NCI-H2107 (cell line): ENCODE measurements at places on chromosomes 13 and 19.

- no peak for DNase-seq
Observed at GRCh38 chr19:53958823-53959757, 3.6 kb upstream of the CACNG8 start.

DNA sequence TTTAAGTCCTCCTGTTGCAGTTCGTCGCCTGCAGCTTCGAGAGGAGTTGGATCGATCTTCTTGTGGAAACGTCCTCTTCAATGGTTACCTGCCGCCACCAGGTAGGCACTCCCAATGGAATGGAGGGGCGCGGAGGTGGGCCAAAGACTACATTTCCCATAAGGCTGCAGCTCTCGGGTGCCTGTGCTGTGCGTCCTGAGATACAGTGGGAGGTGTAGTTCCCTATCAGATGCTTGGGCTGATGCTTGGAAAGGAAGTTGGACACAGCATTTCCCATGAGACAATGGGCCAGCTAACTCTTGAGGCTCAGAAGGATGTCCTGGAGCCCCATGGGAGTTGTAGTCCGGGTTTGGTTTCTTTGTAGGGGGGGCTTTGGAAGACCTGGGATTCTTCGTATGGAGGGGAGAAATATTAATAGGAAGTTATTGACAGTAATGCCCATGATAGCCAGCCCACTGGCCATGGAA lies 1.8 kb downstream of the SHKBP1 start:
- DNase-seq, result no peak

- no peak for DNase-seq
Observed at GRCh38 chr13:48431431-48431830, 18.5 kb upstream of the LPAR6 start.

- DNase-seq, result no peak
Observed at GRCh38 chr19:3146677-3147100, 10.9 kb downstream of the GNA15 start.

DNA sequence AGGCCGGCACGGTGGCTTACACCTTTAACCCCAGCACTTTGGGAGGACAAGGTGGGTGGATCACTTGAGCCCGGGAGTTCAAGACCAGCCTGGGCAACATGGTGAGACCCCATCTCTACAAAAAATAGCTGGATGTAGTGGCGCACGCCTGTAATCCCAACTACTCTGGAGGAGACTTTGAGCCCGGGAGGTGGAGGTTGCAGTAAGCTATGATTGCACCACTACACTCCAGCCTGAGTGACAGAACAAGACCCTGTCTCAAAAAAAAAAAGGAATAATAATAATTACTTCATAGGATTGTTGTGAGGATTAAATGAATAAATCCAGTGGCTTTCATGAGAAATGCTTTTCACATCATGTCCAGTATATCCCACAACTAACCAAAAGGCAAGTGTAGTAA lies 8.0 kb downstream of the IGSF23 start:
- no peak for DNase-seq

- no peak for DNase-seq
Observed at GRCh38 chr13:27474751-27475268, 24.4 kb upstream of the MTIF3 start.

GRCh38 chr13:107275945-107276614 lies 708.1 kb upstream of the ARGLU1 start:
- no peak for DNase-seq

GRCh38 chr13:114296448-114296847 lies 15.0 kb downstream of the UPF3A start:
- DNase-seq, result no peak

DNA sequence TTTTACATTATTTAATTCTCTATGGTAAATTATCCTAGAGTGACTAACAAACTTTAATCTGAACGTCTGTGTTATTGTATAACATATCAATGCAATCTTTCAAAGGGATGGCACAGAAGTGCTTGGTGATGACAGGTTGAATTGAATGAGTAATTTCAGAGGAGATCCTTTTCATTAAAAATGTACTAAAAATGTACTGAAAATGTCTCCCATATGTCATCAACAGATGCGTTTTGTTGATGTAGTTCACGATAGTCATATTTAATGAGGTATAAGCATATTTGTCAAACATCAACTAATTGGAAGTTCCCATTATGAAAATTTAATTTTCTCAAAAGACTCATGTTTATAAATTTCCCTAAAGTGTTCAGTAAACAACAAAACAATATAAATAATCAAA lies 1434.7 kb upstream of the PCDH20 start:
- DNase-seq, result no peak

DNA sequence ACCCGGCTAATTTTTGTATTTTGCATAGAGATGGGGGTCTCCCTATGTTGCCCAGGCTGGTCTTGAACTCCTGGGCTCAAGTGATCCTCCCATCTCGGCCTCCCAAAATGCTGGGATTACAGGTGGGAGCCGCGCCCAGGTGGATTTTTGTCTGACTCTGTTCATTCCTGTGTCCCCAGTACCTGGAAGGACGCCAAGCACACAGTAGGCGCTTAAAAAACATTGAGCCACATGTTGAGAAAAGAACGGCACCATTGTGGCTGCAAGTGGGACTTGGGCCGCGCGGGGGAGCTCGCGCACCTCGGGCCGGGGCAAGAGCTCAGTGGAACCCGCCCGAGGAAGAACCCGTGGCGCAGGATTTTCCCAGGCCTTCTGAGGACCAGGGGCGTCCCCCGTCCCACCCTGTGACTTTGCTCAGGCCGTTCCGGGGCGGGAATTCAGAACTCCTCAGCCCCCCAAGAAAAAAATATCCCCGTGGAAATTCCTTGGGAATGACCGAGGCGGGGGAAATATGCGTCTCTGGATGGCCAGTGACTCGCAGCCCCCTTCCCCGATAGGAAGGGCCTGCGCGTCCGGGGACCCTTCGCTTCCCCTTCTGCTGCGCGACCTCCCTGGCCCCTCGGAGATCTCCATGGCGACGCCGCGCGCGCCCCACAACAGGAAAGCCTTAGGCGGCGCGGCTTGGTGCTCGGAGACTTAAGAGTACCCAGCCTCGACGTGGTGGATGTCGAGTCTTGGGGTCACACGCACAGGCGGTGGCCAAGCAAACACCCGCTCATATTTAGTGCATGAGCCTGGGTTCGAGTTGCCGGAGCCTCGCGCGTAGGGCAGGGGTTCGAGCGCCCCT lies 1.4 kb upstream of the ICAM1 start:
- no peak for DNase-seq

- DNase-seq, result no peak
Observed at GRCh38 chr19:9018163-9018875, 8.1 kb upstream of the MUC16 start.

GRCh38 chr19:35722461-35722860 lies 4.7 kb downstream of the KMT2B start:
- DNase-seq, result no peak

GRCh38 chr19:29887442-29887855 lies 54.6 kb upstream of the URI1 start:
- DNase-seq, result no peak

- DNase-seq, result no peak
Observed at GRCh38 chr13:27605610-27606200, 14.6 kb downstream of the LNX2 start.

GRCh38 chr13:76012091-76012721 lies 376.1 kb downstream of the LMO7 start:
- DNase-seq, result no peak

- DNase-seq, result no peak
Observed at GRCh38 chr19:52963247-52963618, 552 bp upstream of the ZNF816 start.

DNA sequence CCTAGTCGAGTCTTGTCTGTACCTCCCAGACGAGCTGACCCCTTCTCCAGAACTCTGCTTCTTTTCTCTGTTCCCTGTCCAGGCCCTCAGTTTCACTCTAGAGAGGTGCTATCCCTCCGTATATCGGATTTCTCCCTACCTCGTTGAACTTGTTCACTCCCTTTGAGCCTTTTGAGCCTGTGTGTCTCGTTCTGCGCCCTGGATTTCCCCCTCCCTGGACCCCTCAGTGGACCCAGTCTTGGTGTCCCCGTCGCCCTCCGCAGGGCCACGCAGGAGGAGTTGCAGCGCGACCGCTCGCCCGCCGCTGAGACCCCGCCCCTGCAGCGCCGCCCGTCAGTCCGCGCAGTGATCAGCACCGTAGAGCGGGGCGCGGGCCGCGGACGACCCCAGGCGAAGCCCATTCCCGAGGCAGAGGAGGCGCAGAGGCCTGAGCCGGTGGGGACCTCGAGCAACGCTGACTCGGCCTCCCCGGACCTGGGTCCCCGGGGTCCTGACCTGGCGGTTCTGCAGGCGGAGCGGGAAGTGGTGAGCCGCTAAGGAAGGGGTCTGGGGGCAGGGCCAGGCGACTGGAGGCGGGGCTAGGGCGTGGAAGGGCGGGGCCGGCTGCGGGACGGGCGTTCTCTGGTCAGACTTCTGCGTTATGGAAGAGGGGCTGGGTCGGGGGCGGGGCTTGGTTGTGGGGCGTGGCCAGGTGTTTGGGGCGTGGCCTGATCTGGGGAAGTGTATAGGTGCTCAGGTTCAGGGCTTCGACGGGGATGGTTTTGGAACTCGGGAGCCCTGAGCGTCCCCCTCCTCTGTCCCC lies 5.5 kb downstream of the EPS8L1 start:
- DNase-seq, result no peak

- DNase-seq, result no peak
Observed at GRCh38 chr13:69545551-69545950, 562.1 kb upstream of the ATXN8OS start.
